Iris pigment epithelial cell (primary cell): ENCODE measurements at places on chromosomes 3 and 15.

- no peak for DNase-seq
Measured at GRCh38 chr3:42681361-42682038, 3.8 kb upstream of the KLHL40 start.

DNA sequence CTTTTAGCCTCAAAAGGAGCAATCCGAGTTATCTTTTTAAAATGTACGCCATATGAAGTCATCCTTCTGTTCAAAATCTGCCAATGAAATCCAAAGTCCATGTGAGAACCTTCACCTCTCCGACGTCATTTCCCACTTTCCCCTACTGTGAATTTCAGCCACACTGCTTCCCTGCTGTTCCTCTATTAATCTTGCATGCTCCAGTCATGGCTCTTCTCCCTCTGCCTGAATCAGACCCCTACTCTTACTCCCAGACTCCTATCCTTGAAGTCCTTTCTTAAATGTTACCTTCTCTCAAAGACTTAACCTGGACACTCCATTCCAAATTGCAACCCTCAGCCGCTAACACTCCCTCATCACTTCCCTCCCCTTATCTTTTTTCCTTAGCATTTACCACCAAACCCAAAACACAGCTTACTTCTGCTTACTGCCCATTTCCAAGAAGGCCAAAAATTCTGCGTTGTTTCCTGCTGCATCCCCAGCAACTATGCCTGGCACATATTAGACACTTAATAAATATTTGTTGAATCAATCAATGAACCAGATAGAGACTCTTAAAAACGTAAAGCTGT, 1.2 kb downstream of the NKIRAS1 start:
- DNase-seq: peak; percentile 51

DNA sequence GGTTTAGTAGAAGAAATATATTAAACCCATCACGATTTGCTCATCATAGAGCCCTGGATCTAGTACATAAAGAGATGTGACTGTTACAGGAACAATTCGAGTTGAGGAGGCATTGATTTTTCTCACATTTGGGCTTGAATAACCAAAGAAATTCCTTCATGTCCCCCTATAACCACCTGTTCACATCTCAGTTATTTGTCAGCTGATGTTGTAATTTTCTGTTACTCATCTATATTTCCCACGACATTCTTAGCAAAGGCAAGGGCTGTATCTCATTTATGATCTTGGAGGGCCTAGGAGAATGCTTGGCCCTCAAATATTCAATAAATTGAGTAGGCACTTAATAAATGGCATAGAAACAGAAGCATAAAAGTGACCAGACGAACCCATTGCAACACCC, 36.4 kb upstream of the GYG1 start:
- DNase-seq: no peak

- DNase-seq: peak; percentile 36
Measured at GRCh38 chr3:186869253-186870100, 27.0 kb downstream of the ADIPOQ start.

- peak; percentile 51 for DNase-seq
Measured at GRCh38 chr15:85582131-85583079, 202.0 kb downstream of the AKAP13 start.
